ENCODE measurements at places on chromosomes 1 and 21. TPM values are rescaled to one million over a fixed set of nuclear protein-coding genes. Genes with fewer than 3 reads are reported as not detected.
A peak's percentile ranks its signal among the peaks of the same experiment; 100 is the strongest.

DNA sequence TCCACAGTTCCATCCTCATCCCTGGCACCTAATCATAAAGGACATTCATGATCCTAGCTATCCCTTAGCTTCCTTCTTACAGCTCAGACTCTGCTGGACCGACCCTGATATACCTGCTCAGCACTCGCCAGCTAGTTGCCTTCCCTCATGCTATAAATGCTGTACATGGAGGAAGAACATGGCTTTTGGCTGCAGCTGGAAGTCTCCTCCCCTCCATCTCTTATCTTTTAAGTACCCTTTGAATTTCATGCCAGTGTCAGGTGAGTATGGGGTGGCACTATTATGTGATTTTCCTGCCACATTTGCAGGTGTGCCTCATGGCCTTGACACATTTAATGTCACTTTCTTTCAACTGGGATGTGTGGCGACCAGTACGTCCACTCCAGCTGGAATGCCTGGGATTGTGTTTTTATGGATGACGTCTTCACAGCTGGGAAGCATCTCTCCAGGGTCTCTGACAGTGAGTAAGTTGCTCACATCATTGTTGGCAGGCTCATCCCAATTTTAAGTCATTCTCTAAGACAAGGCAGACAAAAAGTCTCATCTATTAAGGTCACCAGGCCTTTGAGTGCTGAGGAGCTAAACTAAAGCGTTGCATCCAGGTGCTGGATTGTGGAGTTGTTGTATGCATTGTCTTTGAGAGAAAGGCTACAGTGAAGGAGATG is 43.4 kb downstream of the RUNX1 start:
- H3K4me1 ChIP-seq, result 0 out of 2 replicates have a peak, but pooled peaks cover 3% of the 10 kb centered on the region
- no peaks in the 10 kb centered on the region for H3K27me3 ChIP-seq
- no peak for DNase-seq
- peaks cover 7% of the 10 kb centered on the region for H3K36me3 ChIP-seq
- H3K4me3 ChIP-seq, result no peak overlapping the region

DNA sequence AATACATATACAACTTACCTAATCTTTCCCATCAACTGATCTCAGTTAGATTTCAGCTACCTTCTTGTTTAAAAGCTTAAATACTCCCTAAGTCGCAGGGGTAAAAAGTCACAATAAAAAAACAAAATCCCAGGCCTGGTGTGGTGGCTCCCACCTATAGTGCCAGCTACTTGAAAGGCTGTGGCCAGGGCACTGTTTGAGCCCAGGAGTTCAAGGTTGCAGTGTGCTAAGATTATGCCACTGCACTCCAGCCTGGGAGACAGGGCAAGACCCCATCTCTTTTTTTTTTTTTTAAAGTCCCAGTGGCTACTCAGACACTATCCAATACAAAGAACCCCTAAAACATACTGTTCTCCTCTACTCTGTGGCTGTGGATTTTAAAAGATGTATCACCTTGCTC is 228.3 kb downstream of the DENND1B start:
- H3K27ac ChIP-seq, result no peak overlapping the region
- no peaks in the 10 kb centered on the region for H3K27me3 ChIP-seq
- no peaks in the 10 kb centered on the region for H3K36me3 ChIP-seq
- DNase-seq, result no peak

DNA sequence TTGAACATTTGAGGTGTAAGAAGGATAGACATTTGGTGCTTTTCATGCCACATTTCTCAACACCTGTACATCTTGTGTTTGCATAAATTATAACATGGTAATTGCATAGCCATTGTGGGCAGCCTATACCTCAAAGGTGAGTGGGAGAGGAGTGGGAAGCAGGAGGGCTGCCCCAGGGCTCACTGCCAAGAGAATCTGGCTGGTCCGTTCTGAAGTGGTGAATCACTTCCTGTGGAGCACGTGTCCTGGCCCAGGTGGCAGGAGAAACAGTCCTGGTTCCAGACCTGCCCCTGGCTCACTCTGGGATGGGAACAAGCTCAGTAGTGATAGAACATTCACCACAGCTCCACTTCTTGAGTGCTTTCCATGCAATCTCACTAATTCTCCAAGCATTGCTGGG is 11.6 kb upstream of the OLFML2B start:
- no peaks in the 10 kb centered on the region for H3K27me3 ChIP-seq
- DNase-seq, result peak; percentile 72
- peaks cover 24% of the 10 kb centered on the region for H3K4me1 ChIP-seq
- no peaks in the 10 kb centered on the region for H3K36me3 ChIP-seq
- H3K4me3 ChIP-seq, result no peak overlapping the region

DNA sequence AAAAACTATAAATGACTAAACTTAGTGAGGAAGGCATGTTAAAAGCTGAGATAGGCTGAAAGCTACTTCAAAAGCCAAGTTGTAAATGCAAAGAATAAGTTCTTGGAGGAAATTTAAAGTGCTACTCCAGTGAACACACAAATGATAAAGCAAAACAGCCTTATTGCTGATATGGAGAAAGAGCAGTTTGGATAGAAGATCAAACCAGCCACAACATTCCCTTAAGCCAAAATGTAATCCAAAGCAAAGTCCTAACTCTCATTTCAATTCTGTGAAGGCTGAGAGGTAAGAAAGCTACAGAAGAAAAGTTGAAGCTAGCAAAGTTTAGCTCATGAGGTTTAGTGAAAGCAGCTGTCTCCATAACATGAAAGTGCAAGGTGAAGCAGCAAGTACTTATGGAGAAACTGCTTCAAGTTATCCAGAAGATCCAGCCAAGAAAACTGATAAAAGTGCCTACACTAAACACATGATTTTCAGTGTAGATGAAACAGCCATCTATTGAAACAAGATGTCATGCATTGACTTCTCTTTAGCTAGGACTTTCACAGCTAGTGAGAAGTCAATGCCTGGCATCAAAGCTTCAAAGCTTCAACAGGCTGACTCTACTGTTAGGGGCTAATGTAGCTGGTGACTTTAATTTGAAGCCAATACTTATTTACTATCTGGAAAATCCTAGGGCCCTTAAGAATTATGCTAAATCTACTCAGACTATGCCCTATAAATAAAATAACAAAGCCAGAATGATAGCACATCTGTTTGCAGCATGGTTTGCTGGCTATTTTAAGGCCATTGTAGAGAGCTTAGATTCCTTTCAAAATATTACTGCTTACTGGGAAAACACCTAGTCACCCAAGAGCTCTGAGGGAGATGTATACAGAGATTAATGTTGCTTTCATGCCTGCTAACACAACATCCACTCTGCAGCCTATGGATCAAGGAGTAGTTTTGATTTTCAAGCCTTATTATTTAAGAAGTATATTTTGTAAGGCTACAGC is 188.6 kb downstream of the EIF4G3 start:
- DNase-seq, result no peak
- no peak overlapping the region for H3K27ac ChIP-seq
- H3K4me3 ChIP-seq, result no peak overlapping the region
- no peaks in the 10 kb centered on the region for H3K4me1 ChIP-seq
- H3K36me3 ChIP-seq, result no peaks in the 10 kb centered on the region
- no peaks in the 10 kb centered on the region for H3K27me3 ChIP-seq

DNA sequence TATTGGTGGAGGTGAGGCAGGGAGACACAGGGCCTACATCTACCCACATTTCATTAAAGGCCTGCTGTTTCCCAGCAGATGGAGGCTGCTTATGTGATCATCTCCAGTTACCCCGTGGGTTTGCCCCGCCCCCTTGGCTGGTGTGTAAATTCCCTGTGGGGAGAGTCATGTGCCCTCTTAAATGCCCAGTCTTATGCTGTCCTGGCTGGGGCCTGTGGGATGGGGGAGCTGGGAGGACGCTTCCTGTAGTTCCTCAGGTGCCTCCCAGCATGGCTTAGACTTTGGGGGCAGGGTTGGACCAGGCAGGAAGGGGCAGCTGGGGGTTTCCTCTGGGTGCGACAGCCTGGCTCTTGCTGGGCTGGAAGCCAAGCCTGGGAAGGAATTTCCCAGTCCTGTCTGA is 15.5 kb upstream of the CITED4 start:
- peak overlapping the region; percentile 53 for H3K27ac ChIP-seq
- no peak overlapping the region for H3K4me3 ChIP-seq
- peaks cover 36% of the 10 kb centered on the region for H3K4me1 ChIP-seq
- H3K36me3 ChIP-seq, result peaks cover 8% of the 10 kb centered on the region

DNA sequence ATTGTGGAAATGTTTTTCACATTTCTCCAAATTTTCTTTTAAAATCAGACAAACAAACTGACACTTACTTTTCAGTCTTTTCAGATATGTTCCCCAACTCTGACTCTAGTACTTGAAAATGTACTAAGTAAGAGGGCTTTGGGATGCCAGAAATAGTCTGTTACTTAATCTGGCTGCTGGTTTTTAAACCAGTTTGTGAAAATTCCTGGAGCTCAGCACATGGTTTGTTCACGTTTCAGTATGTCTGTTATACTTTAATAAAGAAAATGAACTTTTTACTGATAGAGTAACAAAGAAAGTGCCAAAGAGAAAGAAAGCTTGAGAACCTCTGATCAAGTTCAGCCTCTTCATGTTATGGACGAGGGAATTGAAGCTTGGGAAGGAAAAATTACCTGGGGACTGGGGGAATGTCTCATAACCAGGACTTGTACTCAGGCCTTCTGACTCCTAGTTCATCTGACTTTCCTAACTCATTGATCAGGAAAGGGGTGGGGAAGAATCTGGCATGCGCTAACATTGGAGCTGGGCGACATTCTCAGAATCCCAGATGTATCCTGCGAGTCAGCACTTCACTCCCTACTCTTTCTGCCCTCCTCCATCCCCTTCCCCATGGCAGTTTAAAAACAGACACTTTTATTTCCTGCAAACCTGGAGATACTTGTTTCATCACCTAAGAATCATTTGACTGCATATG is 30.8 kb upstream of the DNAJC6 start:
- no peaks in the 10 kb centered on the region for H3K27me3 ChIP-seq
- H3K4me1 ChIP-seq, result peaks cover 9% of the 10 kb centered on the region
- no peak for DNase-seq
- no peaks in the 10 kb centered on the region for H3K36me3 ChIP-seq
- H3K4me3 ChIP-seq, result no peak overlapping the region
- H3K27ac ChIP-seq, result no peak overlapping the region

DNA sequence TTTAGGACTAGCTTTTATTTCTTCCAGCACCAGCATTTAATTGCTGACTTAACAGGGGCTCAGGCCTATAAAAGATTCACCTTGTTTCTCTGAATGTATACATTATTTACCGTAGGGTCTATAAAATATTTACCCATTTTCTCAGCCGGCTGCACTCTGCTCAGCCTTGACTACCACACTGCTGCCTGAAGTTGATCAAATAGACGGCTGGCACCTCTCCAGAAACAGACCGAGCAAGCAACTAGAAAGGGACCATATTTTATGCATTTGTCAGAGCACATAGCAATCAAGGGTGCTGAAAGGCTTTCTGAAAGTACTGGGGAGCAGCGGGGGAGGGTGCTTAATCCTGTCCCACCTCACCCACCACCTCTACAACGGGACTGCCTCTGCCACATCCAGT is 64.7 kb upstream of the FGGY start:
- H3K27ac ChIP-seq, result no peak overlapping the region
- no peak overlapping the region for H3K4me3 ChIP-seq
- no peaks in the 10 kb centered on the region for H3K36me3 ChIP-seq
- no peak for DNase-seq
- no peaks in the 10 kb centered on the region for H3K27me3 ChIP-seq

DNA sequence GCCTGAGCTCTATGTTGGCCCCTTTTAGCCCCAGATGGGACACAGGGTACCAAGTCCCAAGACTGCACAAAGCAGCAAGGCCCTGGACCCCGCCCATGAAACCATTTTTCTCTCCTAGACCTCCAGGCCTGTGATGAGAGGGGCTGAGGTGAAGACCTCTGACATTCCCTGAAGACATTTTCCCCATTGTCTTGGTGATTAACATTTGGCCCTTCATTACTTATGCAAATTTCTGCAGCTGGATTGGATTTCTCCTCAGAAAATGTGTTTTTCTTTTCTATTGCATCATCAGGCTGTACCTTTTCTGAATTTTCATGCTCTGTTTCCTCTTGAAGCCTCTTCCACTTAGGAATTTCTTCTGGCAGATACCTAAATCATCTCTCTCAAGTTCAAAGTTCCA is 8.2 kb upstream of the PSMA5 start:
- H3K36me3 ChIP-seq, result no peaks in the 10 kb centered on the region
- H3K4me3 ChIP-seq, result no peak overlapping the region
- no peak overlapping the region for H3K27ac ChIP-seq
- DNase-seq, result no peak

DNA sequence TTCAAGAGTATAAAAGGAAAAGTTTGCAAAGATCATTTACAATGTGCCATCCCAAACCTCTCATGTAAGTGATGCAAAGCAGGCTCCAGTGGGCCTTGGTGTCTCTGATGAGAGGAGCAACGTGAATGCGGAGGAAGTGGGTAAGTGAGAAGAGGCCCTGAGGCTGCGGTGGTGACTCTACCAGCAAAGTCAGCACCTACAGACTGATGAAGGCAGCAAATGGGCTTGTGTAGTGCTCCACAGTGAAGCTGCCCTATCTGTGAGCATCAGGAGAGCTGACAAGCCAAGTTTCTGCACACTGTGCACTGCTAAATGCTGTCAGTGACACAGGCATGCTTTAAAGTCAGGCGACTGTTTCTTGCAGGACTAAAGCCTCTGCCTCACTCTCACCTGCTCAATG is 15.6 kb upstream of the RAP1A start:
- peaks cover 15% of the 10 kb centered on the region for H3K4me1 ChIP-seq
- H3K36me3 ChIP-seq, result no peaks in the 10 kb centered on the region
- H3K4me3 ChIP-seq, result no peak overlapping the region

DNA sequence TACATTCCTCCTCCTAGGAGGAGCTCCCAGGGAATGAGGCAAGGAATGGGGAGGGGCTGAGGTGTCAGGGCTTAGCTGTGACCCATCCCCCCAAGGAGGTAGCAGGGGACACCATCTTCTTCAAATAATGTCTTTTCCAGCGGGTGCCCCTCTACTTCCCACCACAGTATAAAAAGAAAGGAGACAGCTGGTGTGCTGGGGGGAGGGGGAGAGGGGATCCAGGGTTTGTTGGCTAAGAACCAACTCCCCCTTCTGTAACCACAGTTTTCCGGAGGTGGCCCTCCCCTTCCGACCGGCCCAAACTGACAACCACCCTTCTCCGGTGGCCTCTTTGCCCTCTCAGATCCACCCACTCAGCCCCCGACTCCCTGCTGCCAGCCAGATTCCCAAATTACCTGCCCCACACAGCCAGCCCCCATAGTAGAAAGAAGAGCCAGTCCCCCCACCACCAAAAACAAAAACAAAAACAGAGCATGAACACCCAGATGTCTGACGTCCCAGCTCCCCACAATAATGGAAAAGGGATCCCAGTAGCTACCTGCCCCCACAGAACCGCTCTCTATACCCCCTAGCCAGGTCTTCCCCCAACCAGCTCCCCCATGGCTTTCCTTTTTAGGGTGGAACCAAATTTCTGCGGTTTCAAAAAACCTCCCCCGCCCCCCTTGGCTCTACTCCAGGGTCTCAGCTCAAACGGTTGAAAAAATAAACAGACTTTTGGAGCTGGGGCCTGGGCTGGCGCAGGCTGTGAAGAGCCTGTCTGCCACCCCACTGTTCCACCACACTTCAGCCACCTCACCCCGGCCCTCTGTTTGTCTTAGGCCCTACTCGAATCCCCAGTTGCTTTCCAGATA is 2.1 kb downstream of the ARHGEF2 start:
- peak; percentile 70 for DNase-seq
- H3K4me3 ChIP-seq, result peak overlapping the region; percentile 97
- H3K4me1 ChIP-seq, result peaks cover 45% of the 10 kb centered on the region
- no peaks in the 10 kb centered on the region for H3K27me3 ChIP-seq
- H3K27ac ChIP-seq, result peak overlapping the region; percentile 57

- no peaks in the 10 kb centered on the region for H3K4me1 ChIP-seq
- H3K36me3 ChIP-seq, result no peaks in the 10 kb centered on the region
- peak; percentile 48 for DNase-seq
- H3K4me3 ChIP-seq, result no peak overlapping the region
- H3K27ac ChIP-seq, result no peak overlapping the region
Observed at GRCh38 chr1:89698624-89699023, 65.7 kb downstream of the LRRC8C start.

Gene AIRE
- total RNA-seq, result not detected

Gene HSPA13
- total RNA-seq, result 25.1 TPM
